ENCODE measurements at places on chromosomes 12 and 14.

- DNase-seq: no peak
These were observed 25.6 kb upstream of the SLC2A3 start for GRCh38 chr12:7961395-7962178.

DNA sequence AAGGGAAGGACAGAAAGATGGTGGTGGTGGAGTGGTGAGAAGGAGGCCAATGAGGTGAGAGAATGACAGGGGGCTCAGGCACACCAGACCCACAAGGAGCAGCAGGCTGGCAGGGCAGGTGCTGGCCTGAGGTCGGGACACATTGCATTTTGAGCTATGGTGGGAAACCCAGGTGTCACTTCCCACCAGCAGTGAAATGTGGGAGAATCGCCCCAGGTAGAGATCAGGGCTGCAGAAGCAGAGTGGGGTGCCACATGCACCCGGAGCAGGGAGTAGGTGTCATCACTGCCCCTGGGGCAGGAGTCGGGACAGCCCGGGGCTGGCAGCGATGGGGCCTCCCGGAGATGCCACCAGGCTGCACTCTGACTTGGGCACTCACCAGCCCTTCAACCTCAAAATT, 315.8 kb downstream of the BCL11B start:
- no peak for DNase-seq

DNA sequence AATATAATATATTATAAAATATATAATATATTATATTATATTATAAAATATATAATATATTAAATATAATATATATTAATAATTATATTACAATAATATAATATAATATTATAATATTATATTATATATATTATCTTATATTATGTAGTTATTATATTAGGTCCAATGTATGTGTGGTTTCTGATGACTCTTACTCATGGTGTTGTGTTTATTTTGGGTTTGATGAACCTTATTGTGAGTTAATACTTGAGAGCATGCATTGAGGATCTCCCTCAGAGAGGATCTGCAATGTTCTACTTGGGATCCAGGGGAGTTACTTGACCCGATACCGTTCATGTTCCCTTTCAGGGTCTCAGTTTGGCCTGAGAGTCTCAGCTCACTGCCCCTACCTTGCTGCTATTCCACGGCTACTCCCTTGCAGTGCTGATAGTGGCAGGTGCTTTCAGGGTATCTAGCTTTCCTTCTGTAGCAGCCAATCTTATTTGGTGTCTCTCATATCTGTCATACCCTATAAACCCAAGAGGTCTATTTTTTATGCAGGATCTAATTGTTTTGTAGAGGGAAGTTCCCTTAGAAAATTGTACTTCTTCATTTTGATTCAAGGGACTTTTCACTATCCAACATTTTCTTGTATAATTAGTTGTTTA, 89.1 kb upstream of the ZDHHC17 start:
- DNase-seq: no peak

GRCh38 chr12:120719496-120720233, 6.0 kb upstream of the ACADS start:
- DNase-seq: no peak

DNA sequence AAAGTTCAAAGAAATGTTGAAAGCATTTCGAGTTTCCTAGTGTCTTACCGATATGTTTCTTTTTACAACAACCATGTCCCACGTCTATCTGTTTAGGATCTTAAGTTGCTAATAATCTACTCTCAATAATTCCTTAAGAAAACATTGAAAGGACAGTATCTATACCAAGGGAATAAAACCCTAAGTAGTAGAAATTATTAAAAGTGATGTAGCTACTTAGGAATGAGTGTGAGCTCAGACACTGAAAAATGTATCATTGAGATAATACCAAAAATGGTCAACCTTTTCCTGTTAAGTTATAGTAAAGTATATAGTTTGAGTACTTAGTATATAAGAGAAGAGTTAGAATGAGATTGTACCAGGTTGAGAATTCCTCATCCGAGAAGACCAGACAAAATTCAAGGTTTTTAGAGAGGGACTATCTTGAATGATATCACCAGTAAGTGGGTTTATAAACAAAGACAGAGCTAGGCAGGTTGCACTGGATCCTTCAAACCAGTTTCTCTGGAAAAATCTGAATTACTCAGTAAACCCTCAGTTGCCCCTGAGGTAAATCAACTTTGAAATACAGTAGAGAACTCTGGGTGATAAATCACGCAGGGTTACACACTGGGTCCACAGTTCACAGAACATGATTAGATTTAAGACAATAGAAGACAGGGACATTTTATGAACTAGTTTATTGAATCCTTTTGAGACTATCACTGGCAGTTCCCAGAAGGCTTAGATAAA, 96.8 kb downstream of the ERGIC2 start:
- peak; percentile 32 for DNase-seq

GRCh38 chr14:75806352-75806832, 145.3 kb downstream of the TTLL5 start:
- DNase-seq: peak; percentile 65

- peak; percentile 20 for DNase-seq
These were observed 95.7 kb downstream of the PDE3A start for GRCh38 chr12:20463913-20464524.

- no peak for DNase-seq
These were observed 192.1 kb downstream of the SNAPC1 start for GRCh38 chr14:61954306-61954705.

DNA sequence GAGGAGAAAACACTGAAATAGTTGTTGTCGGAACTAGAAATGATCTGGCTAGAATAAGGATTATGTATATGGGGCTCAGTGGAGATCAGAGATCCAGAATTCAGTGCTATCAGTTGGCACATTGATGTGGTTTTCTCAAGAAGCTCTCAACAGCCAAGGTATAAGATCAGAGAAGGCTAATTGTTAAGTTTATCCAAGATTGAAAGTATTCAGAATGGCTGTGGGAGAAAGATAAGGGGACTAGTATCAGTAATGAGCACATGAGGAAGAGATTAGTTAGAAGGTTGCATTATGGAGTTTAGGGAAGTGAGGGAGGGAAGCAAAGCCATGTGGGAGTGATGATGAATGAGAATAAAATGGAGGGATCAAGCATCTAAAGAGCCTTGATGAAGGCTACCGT, 128.1 kb upstream of the MIS18BP1 start:
- no peak for DNase-seq

DNA sequence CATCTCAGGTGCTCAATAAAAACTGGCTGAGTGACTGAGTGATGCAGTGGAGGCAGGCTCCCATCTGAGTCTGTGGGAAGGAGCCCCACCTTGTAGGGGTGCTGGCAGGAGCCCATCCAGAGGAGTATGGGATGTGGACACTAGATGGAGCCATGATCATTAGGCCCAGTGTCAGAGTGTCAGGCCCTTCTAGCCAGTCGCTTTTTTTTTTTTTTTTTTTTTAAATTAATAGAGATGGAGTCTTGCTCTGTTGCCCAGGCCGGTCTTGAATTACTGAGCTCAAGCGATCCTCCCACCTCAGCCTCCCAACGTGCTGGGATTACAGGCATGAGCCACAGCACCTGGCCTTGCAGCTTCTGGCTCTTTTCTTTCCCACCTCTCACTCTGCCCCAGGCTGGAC, 11.5 kb downstream of the RITA1 start:
- DNase-seq: peak; percentile 82

GRCh38 chr12:50287271-50287670, 4.0 kb upstream of the LIMA1 start:
- DNase-seq: no peak

GRCh38 chr12:46342562-46343033, 30.0 kb downstream of the SLC38A2 start:
- DNase-seq: peak; percentile 81

- no peak for DNase-seq
These were observed 86.7 kb downstream of the CHGA start for GRCh38 chr14:93009471-93010129.
